Pancreas (tissue), 10 donors: ENCODE measurements at places on chromosomes 13 and 19. TPM values are rescaled to one million over a fixed set of nuclear protein-coding genes. Genes with fewer than 3 reads are reported as not detected.
A peak's percentile ranks its signal among the peaks of the same experiment; 100 is the strongest.

Gene PSPN
- total RNA-seq: 1.4 TPM

Gene MTIF3
- total RNA-seq: 28.9 TPM

Gene ZNF772
- total RNA-seq: 8.9 TPM

Gene KLK5
- total RNA-seq: not detected

Gene SHISA7
- not detected for total RNA-seq

DNA sequence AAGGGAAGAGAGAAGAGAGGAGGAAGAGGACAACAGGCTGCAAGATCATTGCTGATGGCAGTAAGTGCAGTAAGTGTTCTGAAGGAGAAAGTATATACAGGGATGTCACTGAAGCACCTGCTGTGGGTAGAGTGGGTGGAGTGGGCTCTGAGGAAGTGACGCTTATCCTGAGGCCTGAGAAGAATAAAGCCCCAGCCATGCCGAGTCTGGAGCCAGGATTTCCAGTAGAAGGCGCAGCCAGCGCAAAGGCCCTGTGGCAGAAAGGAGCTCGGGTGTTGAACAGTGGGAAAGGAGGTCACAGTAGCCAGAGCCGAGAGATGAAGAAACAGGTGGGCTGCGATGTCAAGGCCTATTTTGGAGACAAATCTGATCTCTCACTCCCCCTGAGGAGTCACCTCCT, 31.8 kb upstream of the ADGRE5 start:
- no peak overlapping the region for H3K27ac ChIP-seq
- H3K4me1 ChIP-seq: no peaks in the 10 kb centered on the region
- no peak for DNase-seq
- peaks cover 11% of the 10 kb centered on the region for H3K27me3 ChIP-seq

DNA sequence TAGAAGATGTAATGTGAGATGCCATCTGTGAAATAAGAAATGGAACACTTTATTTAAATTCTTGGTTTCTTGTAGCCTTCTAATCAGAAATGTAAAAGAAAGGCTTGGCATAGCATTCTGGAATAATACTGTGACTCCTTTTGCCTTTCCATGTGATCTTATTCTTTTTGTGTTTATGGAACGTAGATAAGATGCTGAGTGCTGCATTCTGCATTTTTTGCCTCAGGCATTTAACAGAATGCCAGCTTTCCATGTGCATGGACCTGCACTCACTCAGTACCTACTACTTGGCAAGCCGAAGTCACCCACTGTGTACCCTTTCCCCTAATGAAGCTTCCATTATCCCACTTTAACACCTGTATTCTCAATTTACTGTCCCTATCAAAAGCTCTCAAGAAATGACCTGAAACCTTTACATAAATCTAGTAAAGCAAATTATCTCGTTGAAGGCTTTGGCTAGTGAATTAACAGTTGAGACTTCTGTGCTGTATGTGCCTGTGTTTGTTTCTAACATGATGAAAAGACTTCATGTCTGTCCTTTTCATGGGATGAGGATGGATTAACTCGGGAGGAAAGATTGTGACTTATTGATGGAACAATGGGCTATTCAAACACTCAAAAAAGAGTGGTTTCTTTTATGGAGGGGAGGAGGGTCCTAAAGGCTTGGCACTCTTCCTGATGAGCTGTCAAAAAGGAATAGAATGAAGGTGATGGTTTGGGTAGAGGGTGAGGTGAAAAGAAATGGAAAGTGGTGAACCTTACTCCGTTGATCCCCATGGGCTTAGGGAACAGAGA, 44.7 kb upstream of the FRY start:
- H3K27ac ChIP-seq: no peak overlapping the region
- H3K4me1 ChIP-seq: no peaks in the 10 kb centered on the region
- no peaks in the 10 kb centered on the region for H3K36me3 ChIP-seq
- H3K4me3 ChIP-seq: no peak overlapping the region

DNA sequence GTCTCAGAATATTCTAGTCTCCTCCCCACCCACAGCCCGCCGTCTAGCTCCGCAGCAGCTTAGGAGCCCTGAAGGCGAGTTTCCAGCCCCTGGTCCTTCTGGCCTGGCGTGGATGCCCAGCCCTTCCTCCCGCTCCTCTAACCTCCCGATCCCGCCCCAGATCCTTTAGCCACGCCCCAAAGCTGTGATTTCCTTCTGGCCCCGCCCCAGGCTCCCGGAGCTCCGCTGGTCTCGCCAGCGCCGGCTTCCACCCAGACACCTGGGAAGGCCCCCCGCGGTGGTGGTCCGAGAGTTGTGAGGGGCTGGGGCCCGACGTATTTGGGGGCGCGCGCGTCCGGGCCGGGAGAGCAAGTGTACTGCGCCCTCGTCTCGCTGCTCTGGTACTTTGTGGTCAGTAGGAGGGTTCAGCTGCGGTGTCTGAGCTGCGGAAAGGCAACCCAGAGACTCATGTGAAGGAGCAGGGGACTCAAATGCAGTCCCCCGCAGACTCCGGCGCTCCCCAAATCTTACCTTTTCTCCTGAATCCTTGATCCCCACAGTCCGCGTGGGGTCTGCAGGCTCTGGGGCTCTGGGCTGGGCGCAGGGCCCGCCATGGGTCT, at the start of gene CGB7:
TSS of gene CGB7 (minus strand) at position 114 of the 599 bp plus-strand sequence. CDS start 2,374 bp downstream, outside the sequence.
- H3K27ac ChIP-seq: no peak within 1 kb of the TSS
- H3K27me3 ChIP-seq: no peaks in the 10 kb centered on the region
- no peaks in the 10 kb centered on the region for H3K36me3 ChIP-seq
- peak within 1 kb of the TSS; percentile 26 for H3K4me3 ChIP-seq
- no peaks in the 10 kb centered on the region for H3K4me1 ChIP-seq
- DNase-seq: peak; percentile 64

DNA sequence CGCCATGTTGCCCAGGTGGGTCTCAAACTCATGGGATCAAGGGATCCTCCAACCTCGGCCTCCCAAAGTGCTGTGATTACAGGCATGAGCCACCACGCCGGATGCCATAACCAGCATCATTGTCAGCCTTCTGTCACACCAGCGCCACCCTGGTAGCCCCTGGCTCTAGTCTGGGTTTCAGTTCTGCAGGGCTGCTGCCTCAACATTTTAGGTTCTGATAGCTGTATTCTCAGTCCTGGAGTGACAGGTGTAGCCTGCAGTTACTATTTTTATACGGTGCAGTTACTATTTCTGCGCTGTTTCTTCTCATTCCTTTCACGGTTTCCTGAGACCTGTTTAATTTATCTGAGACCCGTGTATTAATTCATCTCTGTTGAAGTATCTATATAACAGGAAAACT, 57.1 kb downstream of the TRPM4 start:
- DNase-seq: no peak
- no peak overlapping the region for H3K27ac ChIP-seq

GRCh38 chr13:27921961-27922882, 2.4 kb downstream of the PDX1 start:
- peaks cover 10% of the 10 kb centered on the region for H3K4me1 ChIP-seq
- no peaks in the 10 kb centered on the region for H3K36me3 ChIP-seq
- H3K27ac ChIP-seq: peak overlapping the region; percentile 32
- DNase-seq: no peak
- peak overlapping the region; percentile 77 for H3K4me3 ChIP-seq

- DNase-seq: no peak
- H3K27ac ChIP-seq: no peak overlapping the region
- no peaks in the 10 kb centered on the region for H3K36me3 ChIP-seq
- no peaks in the 10 kb centered on the region for H3K27me3 ChIP-seq
Observed at GRCh38 chr19:6694147-6694815, 24.3 kb upstream of the TNFSF14 start.

DNA sequence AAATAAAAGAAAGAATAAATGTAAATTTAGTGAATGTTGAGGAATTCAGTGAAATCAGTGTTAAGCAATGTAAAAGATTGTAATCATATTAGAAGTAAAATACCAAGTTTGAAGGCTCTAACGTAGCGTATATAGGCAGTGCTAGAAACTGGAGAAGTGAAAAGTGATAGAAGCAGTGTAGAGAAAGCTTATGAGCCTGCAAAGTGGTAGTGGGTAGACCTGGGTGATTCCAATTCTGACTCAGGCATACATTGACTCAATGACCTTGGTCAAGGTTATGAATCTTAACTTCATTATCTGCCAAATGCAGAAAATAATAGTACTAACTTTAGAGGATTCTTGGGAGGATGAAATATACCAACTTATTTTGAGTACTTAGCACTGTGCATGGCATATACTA, 4.1 kb downstream of the SLC10A2 start:
- no peaks in the 10 kb centered on the region for H3K27me3 ChIP-seq
- no peaks in the 10 kb centered on the region for H3K36me3 ChIP-seq
- no peak overlapping the region for H3K4me3 ChIP-seq
- H3K27ac ChIP-seq: no peak overlapping the region
- H3K4me1 ChIP-seq: no peaks in the 10 kb centered on the region
- DNase-seq: no peak

- no peaks in the 10 kb centered on the region for H3K36me3 ChIP-seq
- DNase-seq: no peak
- H3K4me1 ChIP-seq: no peaks in the 10 kb centered on the region
- H3K27ac ChIP-seq: no peak overlapping the region
Observed at GRCh38 chr19:58045411-58046050, 11.7 kb downstream of the ZSCAN1 start.

DNA sequence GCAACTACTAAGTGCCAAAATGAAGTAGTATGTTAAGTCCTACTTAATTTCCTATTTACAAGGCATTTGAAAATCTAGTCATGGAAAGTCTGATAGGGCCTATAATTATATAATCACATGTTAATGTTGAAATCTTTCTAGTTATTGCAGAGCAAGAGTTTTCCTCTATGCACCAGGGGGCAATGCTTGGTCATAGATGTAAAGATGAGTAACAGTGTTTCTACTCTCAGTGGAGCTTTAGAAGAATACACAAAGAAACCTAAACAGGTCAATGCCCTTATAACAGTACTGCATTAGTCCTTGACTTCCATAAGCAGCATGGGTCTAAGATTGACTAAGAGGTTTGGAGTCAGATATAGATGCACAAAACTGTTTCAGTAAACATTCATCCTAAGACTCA, 218.7 kb downstream of the KCTD12 start:
- no peaks in the 10 kb centered on the region for H3K27me3 ChIP-seq
- no peaks in the 10 kb centered on the region for H3K36me3 ChIP-seq
- no peak overlapping the region for H3K27ac ChIP-seq
- no peaks in the 10 kb centered on the region for H3K4me1 ChIP-seq
- no peak overlapping the region for H3K4me3 ChIP-seq
- no peak for DNase-seq

GRCh38 chr13:40966298-40966697, 52.8 kb downstream of the ELF1 start:
- H3K4me3 ChIP-seq: no peak overlapping the region
- peaks cover 43% of the 10 kb centered on the region for H3K4me1 ChIP-seq
- no peaks in the 10 kb centered on the region for H3K27me3 ChIP-seq
- no peak for DNase-seq

- no peak overlapping the region for H3K4me3 ChIP-seq
- H3K27ac ChIP-seq: no peak overlapping the region
- DNase-seq: no peak
- H3K27me3 ChIP-seq: no peaks in the 10 kb centered on the region
Observed at GRCh38 chr13:32141462-32141861, 109.9 kb downstream of the FRY start.

DNA sequence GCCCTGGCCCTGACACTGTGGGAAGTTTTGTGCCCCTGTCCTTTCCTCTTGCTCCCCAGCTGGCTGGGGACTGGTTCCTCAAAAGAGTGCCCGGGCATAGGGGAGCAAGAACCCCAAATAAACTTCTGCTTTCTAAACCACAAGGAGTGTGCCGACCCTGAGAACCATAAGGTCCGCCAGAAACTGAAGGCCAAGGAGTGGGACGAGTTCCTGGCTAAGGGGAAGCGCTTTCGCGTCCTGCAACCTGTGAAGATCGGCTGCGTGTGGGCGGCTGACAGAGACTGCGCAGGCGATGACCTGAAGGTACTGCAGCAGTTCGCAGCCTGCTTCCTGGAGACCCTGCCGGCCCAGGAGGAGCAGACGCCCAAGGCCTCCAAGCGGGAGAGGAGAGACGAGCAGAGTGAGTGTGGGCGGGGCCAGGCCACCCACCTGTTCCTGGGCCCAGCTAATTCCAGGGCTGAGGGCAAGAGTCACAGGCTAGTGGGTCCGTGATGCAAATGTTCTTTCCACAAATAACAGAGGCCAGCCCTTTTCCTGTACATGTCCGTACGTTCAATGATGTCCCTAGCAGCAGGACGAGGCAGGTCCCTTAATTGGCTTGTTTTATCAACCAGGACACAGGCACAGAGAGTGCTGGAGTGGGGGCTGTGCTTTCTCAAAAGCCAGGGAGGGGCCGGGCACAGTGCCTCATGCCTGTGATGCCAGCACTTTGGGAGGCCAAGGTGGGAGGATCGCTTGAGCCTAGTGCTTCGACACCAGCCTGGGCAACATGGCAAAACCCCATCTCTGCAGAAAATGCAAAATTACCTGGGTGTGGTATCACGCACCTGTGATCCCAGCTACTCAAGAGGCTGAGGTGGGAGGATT, 25.6 kb downstream of the UBXN6 start:
- DNase-seq: no peak
- H3K4me1 ChIP-seq: no peaks in the 10 kb centered on the region

DNA sequence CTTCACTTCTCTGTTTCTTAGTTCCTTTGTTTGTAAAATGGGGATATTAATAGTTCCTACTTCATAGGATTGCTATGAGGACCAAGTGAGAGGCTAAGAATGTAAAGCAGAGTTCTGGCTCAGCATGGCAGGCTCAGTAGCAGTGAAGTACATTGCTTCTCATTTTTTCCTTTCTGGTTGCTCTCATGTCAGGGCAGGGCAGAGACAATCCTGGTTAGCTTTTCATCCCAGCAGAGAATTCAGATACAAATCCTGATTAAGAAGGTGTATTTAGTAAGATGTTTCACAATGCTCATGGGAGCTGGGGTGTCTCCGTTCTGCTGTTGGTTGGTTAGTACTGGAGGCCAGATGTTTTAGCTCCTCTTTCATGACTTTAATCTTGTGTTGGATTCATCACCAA, 42.9 kb downstream of the WASF3 start:
- H3K4me1 ChIP-seq: peaks cover 3% of the 10 kb centered on the region
- H3K36me3 ChIP-seq: no peaks in the 10 kb centered on the region
- H3K27ac ChIP-seq: no peak overlapping the region

DNA sequence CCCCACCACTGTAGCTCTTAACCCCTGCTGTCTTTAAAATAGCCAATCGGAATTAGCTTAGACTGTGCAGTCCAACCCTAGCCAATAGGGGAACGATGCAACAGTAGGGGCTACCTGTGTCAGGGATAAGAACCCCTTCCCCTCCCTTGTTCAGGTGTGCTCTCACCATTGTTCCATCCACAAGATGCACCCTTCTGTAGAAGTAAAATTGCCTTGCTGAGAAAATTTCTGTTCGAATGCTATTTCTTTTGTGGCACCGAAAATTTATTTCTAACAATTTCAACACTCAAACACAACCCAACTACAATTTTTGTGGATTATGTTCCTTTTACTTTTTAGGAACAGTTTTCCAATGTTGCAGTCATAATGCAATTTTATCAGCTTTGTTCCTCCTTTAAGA, 3.6 kb upstream of the ZNF583 start:
- H3K4me3 ChIP-seq: no peak overlapping the region
- DNase-seq: no peak
- no peaks in the 10 kb centered on the region for H3K27me3 ChIP-seq
- H3K36me3 ChIP-seq: no peaks in the 10 kb centered on the region
- H3K4me1 ChIP-seq: peaks cover 5% of the 10 kb centered on the region
- H3K27ac ChIP-seq: no peak overlapping the region
